ENCODE measurements at places on chromosomes 7 and 10. TPM values are rescaled to one million over a fixed set of nuclear protein-coding genes. Genes with fewer than 3 reads are reported as not detected.

Gene CDK14
- total RNA-seq: 62.1 TPM

Gene KCNMA1
- 4.6 TPM for total RNA-seq

Gene NUTM2D
- 6.4 TPM for total RNA-seq

Gene CLDN3
- total RNA-seq: not detected

Gene SOSTDC1
- 17.2 TPM for total RNA-seq

Gene CCDC126
- total RNA-seq: 11.3 TPM

All from right cardiac atrium (tissue), 5 donors.